ENCODE measurements at places on chromosomes 3 and 15.

DNA sequence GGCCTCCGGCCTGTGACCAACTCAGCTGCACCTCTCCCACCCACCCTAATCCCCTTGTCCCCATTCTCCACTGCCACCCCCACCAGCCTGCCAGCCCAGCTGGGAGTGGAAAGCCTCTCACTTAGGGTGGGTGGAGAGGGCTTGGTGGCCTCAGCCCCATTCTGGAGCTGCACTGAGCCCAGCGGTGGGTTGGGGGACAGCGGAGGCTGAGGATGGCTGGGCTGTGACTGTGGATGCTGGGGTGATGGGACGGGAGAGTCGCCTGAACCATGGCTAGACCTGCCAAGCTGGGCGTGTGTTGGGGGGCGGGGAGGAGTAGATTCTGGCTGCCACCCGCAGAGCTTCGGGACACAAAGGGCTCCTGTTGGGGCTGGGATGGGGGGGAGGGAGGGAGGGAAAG, 1.8 kb downstream of the CLCN2 start:
- no peak for DNase-seq

- DNase-seq = no peak
Observed at GRCh38 chr3:39349080-39349479, 19.6 kb downstream of the CCR8 start.

DNA sequence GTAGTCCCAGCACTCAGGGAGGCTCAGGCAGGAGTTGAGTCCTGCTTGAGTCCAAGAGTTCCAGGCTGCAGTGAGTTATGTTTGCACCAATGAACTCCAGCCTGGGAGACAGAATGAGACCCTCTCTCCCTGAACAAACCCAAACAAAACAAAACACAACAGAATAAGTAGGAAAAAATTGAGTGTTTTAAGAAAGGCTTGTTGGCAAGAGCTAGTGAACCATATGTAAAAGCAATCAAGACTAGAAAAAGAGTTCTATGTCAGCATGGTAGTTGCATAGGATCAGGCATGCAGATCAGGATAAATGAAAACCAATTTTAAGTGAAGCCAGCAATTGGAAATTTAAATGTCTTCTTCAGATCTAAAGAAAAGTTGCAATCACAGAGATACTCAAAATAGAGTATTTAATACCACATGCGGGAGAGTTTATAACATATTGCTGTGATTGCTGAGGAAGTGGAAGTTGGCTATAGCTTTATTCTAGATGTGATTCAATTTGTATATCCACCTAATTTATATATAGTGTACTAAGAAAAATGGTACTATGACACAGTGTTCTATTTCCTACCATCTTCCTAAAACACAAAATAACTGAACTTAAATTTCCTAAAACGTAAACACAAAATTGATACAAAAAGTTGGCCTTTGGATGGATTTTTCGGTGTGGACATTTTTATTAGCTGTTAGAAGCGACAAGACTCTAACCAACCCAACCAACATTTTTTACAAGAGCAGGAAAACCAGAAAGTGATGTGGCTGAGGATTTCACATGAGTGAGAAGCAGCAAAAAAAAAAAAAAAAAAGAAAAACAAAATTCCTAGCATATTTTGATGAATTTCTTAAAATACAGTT, 101.9 kb upstream of the ROBO1 start:
- DNase-seq = no peak

DNA sequence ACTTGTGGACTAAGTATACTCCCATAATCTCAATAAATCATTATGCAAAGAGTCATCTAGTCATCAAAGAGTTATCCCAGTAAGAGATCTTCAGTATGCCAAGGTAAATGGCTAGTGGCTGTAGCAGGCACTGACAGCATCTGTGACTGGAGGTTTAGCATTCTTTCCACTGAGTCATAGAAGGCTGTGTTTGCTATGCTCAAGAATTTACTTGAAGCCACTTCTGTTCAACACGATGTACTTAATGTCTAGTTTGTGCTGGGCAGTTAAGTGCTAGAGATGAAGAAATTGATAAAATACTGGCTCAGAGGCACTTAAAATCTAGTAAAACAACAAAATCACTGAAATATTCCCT, 13.0 kb downstream of the ZBED2 start:
- no peak for DNase-seq

GRCh38 chr15:41832875-41833274, 5.0 kb downstream of the JMJD7 start:
- no peak for DNase-seq

- no peak for DNase-seq
Observed at GRCh38 chr3:189188466-189188865, 16.7 kb downstream of the TPRG1 start.

GRCh38 chr3:66489581-66489980, 11.2 kb downstream of the LRIG1 start:
- DNase-seq = peak; percentile 60

- DNase-seq = no peak
Observed at GRCh38 chr3:182412066-182412465, 381.2 kb upstream of the ATP11B start.

GRCh38 chr3:160390565-160391138, 8.4 kb downstream of the IFT80 start:
- DNase-seq = no peak

- no peak for DNase-seq
Observed at GRCh38 chr15:38602910-38603670, 38.5 kb upstream of the RASGRP1 start.
